ENCODE measurements at places on chromosomes 3 and 15. TPM values are rescaled to one million over a fixed set of nuclear protein-coding genes. Genes with fewer than 3 reads are reported as not detected.
A peak's percentile ranks its signal among the peaks of the same experiment; 100 is the strongest.

GRCh38 chr3:191005790-191006189 lies 143.3 kb upstream of the GMNC start:
- DNase-seq, result no peak

DNA sequence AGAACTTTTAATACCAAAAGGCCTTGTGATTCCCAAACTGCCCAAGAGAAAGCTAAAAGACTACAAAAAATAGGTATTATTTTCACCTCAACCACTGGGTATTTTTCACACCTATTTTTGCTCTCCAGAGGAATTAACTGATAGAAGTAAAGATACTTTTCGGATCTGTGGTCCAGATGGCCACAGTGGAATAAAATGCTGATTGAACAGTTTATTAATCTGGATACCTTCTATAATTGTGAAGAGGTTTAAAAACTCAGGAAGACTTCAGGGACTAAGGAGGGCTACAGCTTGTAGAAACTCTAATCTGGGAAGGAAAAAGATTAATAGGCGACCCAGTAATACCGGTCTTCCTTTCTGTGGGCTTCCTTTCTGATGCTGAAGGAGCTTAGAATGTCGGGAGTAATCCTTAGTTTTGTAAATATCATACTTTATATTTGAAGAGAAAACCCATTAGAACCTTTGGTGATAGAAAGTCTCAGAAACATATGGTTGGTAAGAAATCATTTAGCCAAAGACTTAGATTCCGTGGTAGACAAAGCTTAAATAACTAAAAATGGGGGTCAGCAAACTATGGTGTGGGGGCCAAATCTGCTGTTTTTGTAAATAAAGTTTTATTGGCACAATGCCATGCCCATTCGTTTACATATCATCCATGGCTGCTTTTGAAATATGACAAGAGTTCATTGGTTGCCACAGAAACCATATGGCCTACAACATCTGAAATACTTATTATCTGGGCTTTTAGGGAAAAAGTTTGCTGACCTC lies 47.8 kb downstream of the TTC23 start:
- DNase-seq, result no peak

- no peak for DNase-seq
Observed at GRCh38 chr3:60854791-60855190, 396.5 kb downstream of the FHIT start.

GRCh38 chr3:187565701-187566100 lies 104.5 kb downstream of the SST start:
- no peak for DNase-seq

- no peak for DNase-seq
Observed at GRCh38 chr15:69767191-69767590, 314.6 kb downstream of the RPLP1 start.

- DNase-seq, result no peak
Observed at GRCh38 chr3:88150806-88151205, 1.0 kb downstream of the C3orf38 start.

- DNase-seq, result no peak
Observed at GRCh38 chr15:31083370-31083780, 18.1 kb downstream of the TRPM1 start.

DNA sequence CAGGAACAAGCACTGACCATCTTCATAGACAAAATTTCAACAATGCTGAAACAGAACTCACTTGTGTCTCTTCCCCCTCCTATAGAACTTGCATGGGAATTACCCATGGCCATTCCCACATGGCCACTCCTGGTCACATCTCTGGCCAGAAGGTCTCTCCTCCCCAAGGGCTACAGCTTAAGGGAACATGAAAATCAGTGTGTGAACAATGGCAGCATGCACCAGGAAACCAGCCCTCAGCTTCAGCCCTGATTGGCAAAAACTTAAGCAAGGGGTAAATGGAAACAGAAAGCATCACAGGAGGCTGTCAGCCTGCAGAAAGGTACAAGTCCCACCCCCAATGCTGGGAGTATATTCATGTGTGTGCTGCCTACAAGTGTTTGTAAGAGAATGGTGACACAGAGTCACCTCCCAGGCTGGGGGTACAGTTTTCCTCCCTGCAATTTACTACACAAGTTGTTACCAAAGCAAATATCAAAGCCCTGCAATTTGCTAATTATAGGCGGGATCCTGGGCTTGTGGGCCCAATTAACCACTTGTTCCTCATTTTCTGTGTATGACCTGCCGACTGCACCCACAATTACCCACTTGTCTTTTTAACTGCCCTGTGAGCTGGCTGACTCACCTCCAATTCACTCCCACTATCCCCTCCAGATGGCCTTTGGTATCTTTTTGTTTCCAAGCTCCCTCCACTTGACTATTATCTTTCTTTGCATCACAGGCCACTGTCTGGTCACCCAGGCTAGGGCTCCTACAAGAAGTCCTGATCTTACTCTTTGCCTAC lies 84.4 kb upstream of the HES1 start:
- DNase-seq, result no peak

DNA sequence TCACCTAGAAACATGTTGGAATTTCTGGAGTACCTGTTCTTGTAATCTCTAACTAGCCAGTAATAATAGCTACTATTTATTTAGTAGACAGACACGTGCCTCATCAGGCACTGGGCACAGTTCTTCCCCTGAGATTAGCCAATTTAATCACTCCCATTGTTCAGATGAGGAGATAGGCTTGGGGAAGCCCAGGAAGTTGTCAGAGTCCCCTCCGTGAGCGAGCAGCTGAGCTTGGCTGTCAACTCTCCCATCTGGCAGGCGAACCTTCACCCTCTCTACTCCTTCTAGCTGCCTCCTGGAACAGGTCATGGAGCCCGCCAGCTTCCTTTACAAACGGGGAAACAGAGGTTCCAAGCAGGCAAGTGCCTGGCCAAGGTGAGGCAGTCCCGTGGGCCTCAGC lies 31.1 kb upstream of the FGD5 start:
- DNase-seq, result peak; percentile 8

DNA sequence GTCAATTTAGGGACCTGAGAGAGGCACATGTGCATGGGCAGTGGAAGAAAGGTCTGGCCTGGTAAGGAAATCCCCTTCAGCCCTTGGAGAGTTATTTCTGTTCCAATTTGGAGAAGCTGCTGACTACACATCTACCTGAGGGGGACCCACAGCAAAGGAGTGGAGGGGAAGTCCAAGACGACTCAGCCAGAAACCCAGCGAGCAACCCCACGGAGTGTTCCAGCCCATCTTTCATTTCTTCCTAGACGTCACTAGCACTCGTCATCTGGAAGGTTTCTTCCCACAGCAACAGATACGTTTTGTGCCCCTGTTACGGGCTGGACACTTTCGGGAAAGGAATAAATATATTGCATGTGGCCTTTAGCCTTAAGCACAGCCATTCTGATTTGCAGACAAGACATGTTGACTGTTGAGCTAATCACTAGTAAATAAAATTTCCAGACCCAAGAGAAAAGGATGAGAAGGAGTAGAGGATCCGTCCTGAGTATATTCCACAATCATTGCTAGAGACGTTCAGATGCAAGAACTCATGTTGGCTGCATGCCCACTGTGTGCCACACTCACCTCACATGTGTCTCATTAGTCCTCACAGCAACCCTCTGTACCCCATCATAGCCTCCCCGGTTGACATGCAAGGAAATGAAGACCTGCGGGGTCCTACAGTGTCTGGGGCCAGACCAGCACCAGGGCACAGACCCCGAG lies 7.8 kb upstream of the FAM174B start:
- no peak for DNase-seq

DNA sequence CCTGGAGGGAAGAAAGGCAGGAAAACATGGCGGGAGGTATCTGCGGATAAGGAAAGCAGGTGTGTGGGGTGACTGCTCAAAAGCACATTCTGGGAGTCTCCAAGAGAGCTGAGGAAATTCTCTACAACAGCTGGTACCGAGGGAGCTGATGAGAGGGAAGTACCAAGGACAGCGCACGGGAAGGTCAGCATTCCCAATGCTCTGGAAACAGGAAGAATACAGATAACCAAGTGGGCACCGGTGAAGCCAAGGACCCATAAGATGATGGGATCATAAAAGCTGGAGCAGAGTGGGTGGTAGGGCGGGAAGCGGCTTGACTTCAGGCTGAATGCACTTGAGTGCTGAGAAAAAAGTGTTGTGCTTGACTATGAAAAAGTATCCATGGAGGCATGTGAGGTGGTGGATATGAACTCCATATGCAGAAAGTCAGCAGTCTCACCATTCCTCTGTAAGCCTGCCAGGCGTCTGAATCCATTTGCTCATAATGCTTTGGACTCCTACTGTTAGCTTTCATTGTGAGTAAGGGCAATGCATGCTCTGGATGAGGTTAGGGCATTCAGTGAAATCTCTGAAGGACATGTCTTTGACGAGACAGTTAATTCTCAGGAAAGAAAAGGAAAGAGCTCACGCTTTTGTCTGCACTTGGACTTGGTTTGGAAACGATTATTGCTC lies 215.5 kb downstream of the NR1D2 start:
- DNase-seq, result no peak

- no peak for DNase-seq
Observed at GRCh38 chr3:31878231-31878838, 102.7 kb downstream of the OSBPL10 start.

- no peak for DNase-seq
Observed at GRCh38 chr3:50179710-50180109, 11.7 kb upstream of the GNAT1 start.

DNA sequence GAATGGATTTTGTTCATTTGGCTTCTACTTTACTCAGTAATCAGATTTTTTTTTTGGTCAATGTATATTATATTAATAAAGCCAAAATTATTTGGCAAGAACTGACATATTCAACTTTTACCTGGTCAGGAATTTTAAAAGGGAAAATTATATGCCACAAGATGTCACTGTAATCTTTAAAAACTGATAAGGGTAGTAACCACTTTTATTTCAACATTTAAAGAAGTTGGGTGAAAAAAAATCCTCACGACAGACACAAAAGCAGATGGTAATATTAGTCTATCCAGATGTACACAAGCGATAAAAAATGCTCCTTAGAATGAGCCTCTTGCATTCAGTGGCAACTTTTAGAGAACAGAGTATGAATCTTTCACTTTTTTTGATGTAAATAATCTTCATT lies 101.9 kb downstream of the SERPINI1 start:
- DNase-seq, result no peak

DNA sequence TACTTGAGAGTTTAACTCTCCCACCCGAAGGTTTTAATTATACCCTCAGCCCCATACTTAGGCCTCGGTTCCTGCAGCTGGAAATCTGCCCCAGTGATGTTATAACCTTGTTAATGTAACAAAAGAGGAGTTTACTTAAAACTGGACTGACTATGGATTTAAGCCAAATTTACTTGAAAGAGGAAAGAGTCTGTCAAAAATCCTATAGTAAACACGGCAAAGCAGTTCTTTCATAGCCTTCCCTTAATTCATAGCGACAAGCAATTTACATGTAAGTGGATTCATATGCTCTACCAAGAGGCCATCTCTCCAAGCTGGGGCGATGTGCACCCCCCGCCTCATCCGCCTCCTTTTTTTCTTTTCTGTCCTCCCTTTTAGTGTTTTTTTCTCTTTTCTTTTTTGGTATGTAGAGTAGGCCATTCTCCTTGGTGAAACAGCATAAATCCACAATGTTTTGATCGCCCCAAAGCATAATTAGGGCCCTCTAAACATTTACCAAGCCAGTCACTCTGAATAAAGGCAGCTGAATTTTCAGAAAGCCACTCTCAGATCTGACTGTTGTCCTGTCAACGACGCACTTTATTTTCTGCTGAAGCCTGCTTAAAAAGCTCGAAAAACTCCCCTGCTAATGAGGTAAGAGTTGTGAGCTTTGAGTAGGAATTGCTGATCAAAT lies 373.1 kb upstream of the WNT5A start:
- no peak for DNase-seq

GRCh38 chr3:134677987-134678308 lies 27.1 kb upstream of the KY start:
- no peak for DNase-seq

DNA sequence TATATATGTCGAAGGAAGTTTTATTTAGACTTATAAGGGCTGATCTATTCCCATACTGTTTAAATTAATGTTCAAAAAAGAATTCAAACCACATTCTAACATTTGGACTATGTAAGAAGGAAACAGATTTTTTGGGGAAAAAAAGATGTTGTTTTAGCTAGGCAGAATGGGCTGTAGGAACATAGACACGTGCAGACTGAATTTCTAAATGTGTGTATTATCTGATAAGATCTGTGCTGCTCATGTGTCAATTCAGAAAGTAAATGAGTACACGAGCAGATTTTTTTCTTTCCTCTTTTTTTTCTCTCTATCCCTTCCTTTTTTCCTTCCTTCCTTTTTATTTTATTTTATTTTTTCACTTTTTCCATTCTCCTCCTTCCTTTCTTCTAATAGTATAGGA lies 259.5 kb upstream of the KCNH8 start:
- DNase-seq, result no peak

GRCh38 chr3:37493485-37494080 lies 319.2 kb upstream of the LRRFIP2 start:
- no peak for DNase-seq

DNA sequence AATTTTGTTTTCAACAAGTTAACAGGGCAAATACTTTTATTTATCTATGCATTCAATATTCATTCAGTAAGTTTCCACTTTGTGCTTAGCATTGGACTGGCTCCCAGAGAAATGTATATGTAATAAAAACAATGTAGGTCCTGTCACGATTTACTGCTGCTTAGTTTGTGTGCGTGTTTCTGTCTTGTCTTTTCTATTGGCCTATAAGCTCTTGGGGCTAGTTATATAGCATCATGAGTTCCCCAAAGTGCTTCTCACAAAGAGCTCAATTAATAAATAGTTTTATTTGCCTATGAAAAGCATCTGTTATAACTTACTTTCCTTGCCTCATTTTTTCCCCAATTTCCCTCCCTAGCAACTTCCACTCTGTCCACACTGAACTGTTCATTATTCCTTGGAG lies 666.7 kb upstream of the NAALADL2 start:
- no peak for DNase-seq

Gene GRIP2
- total RNA-seq, result 3.7 TPM

Gene GOLGA8K
- total RNA-seq, result 1.2 TPM

Gene CX3CR1
- total RNA-seq, result 0.52 TPM

Gene MSL2
- 22.8 TPM for total RNA-seq

Gene ADGRG7
- total RNA-seq, result not detected

Gene KBTBD13
- total RNA-seq, result 0.37 TPM

Gene SYNM
- 863 TPM for total RNA-seq

Gene MYO5C
- 11.1 TPM for total RNA-seq

Gene AADACL2
- 1.2 TPM for total RNA-seq

Gene MESD
- 21.0 TPM for total RNA-seq

Gene SLC2A2
- not detected for total RNA-seq

Gene SLC38A3
- 0.37 TPM for total RNA-seq

Gene VEPH1
- total RNA-seq, result 0.24 TPM

Gene ST8SIA2
- not detected for total RNA-seq

Gene TAMM41
- 15.5 TPM for total RNA-seq
